ENCODE measurements at places on chromosomes 16 and 17.

GRCh38 chr17:40932608-40933007, 4.8 kb downstream of the KRT23 start:
- DNase-seq, result no peak

GRCh38 chr16:2508722-2509400, 4.9 kb upstream of the ATP6V0C start:
- no peak for DNase-seq

GRCh38 chr16:67154578-67155294, 3.9 kb upstream of the B3GNT9 start:
- no peak for DNase-seq

GRCh38 chr16:53789137-53789536, 85.2 kb downstream of the FTO start:
- DNase-seq, result no peak

- DNase-seq, result no peak
These were observed 56.2 kb upstream of the ALDH3A2 start for GRCh38 chr17:19592316-19592715.

DNA sequence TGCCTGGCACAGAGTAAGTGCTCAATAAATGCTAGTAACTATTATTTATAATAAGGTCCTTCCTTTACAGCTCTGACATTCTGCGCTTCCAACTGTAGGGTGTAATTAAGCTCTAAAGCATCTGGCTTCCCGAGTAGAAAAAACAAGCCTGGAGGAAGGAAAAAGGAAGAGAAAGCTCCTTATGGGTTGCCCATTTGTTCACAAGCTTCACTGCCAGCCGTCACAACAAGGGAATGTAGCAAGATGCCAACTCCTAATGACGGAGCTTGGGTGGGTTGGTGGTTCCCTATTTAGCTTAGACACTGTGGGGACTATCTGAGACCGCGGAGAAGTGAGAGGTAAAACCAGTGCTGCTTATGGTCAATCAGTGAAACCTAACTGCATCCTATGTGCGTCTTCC, 7.3 kb upstream of the RPRML start:
- no peak for DNase-seq

DNA sequence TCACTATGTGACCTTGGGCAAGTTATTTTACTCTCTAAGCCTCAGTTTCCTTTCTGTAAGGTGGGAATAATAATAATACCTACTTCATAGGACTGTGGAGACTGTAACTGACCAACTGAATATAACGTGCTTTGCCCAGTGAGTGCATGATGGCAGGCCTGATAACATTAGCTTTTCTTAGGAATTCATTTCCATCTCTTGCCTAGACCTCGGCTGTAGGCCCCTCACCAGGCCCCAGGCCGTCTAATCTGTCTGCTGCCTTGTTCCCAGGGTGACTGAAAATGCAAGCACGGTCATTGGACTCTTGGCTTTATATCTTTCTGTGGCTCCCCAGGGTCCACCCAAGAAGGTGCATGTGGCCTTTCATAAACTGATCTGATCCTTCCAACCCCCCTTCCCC, 6.7 kb upstream of the UBE2O start:
- DNase-seq, result no peak

DNA sequence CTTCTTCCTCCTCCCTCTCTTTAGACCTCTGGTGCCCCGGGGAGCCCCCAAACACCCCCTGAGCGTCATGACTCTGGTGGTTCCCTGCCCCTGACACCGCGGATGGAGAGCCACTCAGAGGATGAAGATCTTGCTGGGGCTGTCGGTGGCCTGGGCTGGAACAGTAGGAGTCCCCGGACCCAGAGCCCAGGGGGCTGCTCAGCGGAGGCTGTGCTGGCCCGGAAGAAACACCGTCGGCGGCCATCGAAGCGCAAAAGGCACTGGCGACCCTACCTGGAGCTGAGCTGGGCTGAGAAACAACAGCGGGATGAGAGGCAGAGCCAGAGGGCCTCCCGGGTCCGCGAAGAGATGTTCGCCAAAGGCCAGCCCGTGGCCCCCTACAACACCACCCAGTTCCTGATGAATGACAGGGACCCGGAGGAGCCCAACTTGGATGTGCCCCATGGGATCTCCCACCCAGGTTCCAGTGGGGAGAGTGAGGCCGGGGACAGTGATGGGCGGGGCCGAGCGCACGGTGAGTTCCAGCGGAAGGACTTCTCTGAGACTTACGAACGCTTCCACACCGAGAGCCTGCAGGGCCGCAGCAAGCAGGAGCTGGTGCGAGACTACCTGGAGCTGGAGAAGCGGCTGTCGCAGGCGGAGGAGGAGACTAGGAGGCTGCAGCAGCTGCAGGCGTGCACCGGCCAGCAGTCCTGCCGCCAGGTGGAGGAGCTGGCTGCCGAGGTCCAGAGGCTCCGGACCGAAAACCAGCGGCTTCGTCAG, 7.5 kb downstream of the HEXIM2 start:
- no peak for DNase-seq

DNA sequence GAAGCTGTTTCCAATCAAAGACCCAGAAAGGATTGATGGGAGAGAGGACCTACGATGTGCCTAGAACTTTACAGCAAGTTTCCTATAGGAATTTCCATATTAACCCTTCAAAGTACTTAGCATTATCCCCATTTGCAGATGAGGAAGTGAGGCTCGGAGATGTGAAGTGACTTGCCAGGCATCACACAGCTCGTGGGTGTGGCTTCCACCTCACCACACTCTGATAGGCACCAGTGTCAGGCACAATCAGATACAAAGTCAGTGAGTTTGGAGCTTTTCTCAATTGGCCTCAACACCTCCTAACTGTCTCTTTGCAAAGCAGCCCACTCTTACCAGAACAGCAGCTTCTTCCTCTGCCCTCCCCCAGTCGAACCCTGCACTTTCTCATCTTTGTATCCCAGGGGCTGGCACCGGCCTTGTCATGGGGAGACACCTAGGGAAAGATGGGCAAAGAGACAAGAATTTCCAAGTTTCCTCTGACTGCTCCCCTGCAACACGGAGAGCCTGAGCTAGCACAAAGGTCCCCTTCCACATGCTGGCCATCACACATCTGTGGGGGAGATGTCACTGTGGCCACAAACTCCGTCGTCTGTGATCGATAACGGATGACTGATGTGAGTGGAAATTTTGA, 37.4 kb upstream of the CCL1 start:
- peak; percentile 80 for DNase-seq

GRCh38 chr16:11139326-11140097, 116.5 kb downstream of the SOCS1 start:
- DNase-seq, result no peak

- no peak for DNase-seq
These were observed 37.0 kb upstream of the SNN start for GRCh38 chr16:11631214-11631613.

- DNase-seq, result no peak
These were observed 1.2 kb downstream of the TBX2 start for GRCh38 chr17:61400717-61401388.

- no peak for DNase-seq
These were observed 12.5 kb downstream of the BTBD17 start for GRCh38 chr17:74349120-74349519.

- DNase-seq, result no peak
These were observed 798 bp upstream of the SLC39A11 start for GRCh38 chr17:73093286-73093685.

DNA sequence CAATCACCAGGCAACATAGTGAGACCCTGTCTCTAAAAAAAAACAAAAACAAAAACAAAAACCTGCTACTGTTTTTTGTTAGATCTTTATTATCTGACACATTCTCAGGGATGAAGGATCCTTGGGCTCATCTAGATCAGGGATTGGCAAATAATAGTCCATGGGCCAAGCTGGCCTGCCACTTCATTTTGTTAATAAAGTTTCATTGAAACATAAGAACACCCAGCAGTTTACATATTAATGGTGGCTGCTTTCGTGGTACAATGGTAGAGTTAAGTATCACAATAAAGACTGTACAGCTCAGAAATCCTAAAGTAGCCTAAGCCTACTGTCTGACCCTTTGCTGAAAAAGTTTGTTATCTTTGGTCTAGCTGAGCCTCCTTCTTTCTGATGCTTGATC, 32.9 kb upstream of the CLEC18A start:
- DNase-seq, result no peak

GRCh38 chr17:32116937-32117336, 25.4 kb upstream of the RHOT1 start:
- DNase-seq, result no peak

- no peak for DNase-seq
These were observed 21.1 kb upstream of the PHF12 start for GRCh38 chr17:28972437-28972836.

DNA sequence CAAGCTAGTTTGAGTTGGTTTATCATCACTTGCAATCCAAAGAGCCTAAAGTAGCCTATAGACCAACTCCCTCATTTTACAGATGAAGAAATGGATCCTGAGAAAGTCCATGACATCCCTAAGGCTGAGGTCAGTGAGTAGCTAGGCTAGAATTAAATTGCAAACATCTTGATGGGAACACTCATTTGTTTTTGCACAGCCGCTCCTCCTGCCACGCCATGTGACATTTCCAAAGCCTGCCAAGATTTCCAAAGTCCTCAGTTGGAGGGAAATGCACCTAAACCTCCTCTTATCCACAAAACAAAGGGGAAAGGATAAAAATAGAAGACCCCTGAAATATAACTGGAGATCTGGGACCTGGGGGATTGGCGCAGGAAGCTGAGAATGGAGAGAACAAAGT, 15.0 kb downstream of the TMEM92 start:
- no peak for DNase-seq

- DNase-seq, result no peak
These were observed 14.4 kb downstream of the CTRL start for GRCh38 chr16:67917140-67917851.

- peak; percentile 69 for DNase-seq
These were observed 5.5 kb upstream of the CACNG5 start for GRCh38 chr17:66829386-66829864.

DNA sequence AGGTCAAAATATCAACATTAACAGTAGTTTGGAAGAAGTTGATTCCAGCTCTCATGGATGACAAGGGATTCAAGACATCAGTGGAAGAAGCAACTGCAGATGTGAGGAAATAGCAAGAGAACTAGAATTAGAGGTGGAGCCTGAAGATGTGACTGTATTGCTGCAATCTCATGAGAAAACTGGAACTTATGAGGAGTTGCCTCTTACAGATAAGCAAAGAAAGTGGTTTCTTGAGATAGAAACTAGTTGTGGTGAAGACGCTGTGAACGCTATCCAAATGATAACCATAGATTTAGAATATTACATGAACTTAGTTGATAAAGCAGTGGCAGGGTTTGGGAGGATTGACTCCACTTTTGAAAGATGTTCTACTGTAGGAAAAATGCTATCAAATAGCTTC, 67.8 kb downstream of the GOSR1 start:
- peak; percentile 89 for DNase-seq

GRCh38 chr16:72604375-72604774, 432.4 kb upstream of the PMFBP1 start:
- DNase-seq, result no peak

DNA sequence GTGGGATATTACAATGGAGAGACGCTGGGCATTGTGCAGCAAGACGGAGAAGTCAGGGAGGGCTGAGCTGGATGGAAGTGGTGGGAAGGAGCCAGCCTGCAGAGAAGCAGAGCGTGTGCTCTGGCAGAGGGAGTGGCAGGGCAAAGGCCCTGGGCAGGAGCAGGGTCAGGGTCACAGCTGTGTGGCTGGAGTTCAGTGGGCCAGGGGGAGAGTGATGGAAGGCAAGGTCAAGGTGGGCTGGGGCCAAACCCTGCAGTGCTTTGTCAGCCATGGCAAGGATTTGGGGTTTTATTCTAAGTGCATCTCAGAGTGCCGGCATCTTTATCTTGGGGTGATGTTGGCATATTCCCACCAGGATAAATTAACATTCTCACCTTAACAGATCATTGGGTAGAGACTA, 31.9 kb upstream of the C16orf78 start:
- no peak for DNase-seq

DNA sequence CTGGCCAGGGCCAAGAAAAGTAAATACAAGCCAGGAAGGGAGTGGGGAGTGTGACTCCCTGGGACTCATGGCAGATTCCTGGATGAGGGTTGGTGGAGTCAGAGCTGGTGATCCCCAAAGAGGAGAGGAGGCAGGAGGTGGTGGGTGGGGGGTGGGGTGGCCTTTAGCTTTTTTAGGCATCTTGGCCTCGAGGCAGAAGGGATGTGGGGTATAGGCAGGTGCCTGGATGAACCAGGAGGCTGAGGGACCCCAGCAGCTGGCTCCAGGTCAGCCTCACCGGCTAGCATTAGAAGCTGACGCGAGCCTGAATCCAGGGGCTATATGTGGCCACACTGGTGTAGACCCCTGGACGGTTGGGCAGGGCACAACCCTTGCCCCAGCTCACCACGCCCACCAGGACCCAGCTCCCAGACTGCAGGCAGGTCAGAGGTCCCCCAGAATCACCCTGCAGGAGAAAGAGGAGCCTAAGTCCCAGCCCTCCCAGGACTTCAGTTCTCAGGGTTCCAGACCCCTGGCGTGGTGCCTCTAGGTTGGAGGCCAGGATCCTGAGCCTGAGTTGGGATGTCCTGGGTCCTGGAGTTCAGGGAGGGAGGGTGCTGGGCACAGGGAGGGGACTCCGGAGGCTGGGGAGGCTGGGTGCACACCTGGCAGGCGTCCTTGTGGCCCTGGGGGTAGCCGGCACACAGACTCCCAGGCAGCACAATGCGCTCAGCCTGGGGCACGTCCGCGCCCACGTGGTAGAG, 2.8 kb downstream of the PRSS33 start:
- no peak for DNase-seq

- peak; percentile 85 for DNase-seq
These were observed 44.6 kb upstream of the GSE1 start for GRCh38 chr16:85568519-85568918.

DNA sequence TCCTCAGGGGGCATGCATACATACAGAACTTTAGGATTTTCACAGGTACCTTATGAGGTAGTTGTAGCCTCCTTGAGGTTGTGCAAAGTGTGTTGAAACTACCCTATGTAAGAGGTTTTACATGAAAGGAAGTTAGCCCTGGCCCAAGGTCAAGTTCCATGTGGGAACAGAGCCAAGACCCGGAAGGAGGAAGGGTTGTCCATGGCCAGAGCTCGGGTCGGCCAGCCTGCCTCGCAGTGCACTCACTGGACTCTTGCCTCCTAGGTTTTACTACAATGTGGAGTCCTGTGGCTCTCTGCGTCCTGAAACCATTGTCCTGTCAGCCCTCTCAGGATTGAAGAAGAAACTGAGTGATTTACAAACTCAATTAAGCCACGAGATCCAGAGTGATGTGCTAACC, 8.2 kb downstream of the POLR2C start:
- DNase-seq, result no peak

DNA sequence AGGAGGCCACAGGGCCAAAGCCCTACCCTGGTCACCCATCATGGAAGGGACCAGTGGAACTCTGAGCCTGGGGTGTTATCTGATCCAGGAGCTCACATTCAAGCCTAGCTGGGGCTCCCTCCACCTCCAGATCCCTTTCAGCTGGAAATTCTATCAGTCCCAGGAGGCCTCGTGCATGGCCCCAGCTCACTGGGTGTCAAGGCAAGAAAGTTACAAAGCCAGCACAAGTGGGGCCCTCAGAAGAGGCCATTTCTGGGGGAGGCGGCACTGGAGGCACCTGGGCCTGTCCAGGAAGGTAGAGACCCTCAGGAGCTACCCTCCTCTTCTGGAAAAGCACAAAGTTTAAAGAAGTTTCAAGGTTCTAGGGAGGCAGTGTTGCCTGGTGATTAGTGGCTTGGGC, 4.8 kb downstream of the CA7 start:
- no peak for DNase-seq
